ENCODE measurements at places on chromosomes 1 and 21.
A peak's percentile ranks its signal among the peaks of the same experiment; 100 is the strongest.

- DNase-seq = no peak
Measured at GRCh38 chr1:57404884-57405283, 19.0 kb downstream of the DAB1 start.

DNA sequence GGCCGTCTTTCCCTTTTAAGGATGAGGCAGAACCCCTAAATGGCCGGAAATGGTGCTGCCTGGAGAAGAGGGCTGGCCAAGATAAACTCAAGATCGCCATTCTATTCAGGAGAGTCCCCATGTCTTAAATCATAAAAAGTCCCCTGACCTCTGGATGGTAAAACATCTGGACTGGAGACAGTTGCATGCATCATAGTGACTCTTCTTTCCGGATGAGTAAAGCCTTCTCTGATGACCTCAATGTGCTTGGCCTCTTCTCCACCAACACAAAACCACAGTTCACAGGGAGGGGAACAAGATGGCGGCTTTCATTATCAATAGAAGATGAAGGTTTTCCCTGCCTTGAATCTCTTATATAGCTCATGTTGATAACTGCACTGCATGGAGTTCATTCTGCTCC is 27.5 kb upstream of the H6PD start:
- no peak for DNase-seq

DNA sequence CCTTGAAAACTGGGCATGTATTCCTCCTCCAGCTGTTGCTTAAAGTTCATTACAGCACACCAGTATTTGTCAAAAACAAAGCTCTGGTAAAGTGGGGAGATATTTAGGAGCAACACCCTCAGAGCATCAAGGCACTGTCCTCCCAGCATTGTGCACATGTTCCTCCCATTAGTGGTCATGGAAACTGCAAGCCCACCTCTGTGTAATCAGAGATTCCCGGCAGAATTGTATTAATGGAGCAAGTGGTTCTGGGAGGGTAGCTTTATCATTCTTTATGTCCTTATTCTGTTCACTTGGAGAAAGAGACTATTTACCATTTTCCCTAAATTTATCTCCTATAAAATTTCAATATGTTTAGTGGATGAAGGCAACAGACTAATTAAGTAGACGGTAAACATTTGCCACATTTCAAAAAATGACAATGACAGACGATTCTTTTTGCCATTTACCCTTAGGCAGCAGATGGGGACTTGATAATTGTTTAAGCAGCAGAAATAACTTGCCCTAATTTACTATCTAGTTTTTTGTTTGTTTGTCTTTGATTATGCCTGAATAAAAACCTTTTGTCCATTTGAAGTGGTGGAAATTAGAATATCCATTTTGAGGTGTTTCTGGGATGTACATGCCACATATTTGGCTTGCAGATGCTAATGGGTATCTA is 289.6 kb upstream of the ST6GALNAC5 start:
- DNase-seq = no peak

DNA sequence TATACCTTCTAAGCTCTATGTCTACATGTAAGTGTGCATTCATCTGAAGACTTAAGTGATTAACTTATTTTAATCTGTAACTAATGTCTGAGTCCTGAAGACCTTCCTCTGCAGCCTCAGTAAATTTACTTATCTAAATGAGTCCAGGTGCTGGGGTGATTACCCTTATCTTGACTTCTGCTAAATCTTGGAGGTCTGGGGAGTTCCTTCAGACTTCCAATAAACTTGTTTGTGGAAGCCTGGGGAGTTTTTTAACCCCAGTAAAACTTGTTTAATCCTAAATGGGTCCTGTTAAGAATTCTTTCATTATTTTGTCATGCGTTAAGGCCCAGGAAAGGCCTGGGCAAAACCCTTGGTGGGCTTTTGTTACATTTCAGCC is 37.0 kb downstream of the RSPH1 start:
- no peak for DNase-seq

DNA sequence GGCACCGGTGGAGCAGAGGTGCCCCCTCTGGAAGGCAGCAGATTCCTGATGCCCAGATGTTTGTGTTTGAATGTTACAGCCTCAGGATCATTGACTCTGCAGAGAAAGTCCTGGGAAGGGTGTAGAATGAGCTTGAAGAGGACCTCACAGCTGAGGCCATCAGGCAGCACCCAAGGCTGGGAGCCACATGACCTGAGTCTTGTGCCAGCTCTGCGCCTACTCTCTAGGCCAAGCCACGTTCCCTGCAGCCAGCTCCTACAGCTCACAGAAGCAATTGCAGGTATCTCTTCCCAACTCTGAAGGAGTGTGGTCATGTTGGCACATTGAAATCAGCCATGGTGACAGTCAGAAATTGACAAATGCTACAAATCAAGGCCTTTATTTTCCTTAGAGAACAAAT is 36.3 kb downstream of the GRHL3 start:
- no peak for DNase-seq

DNA sequence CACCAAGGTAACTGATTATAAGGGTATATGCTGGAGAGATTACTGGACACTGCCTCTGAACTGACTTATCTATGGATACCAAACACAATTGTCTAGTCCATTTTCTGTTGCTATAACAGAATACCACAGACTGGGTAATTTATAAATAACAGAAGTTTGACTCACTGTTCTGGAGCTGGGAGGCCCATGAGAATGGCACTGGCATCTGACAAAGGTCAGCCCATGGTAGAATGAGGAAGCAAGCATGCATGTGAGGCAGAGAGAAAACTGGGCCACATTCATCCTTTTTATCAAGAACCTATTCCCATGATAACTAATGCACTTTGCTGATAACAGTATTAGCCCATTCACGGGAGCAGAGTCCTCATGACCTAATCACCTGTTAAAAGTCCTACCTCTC is 37.4 kb downstream of the FCER1A start:
- DNase-seq = no peak

DNA sequence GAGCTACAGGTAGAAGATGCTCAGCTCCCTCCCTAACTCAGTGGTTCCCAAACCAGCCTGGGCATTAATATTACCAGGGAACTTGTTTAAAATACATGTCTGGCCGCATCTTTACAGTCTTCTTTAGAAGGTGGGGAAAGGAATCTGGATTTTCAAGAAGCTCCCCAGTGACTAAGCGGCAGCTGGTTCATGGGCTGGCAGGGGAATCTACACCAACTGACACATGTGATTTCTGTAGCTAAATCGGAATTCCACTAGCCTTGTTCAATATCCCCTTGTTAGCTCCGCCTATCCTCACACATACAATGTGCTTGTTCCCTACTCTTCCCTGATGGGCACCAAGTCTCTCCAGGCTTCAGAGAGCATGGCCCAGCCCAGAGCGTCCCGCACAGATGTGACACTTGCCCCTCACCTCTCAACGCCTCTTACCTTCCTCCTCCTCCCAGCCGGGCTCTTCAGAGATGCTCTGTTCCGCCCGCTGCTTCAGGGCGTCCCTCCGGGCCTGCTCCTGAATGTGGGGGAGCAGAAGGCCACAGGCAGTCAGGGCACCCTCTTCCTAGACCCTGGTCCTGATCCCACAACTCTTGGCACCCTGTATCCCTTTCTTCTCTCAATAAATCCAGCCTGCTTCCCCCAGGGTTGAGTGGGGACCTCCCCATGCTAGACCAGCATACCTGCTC is 15.3 kb downstream of the TSSK3 start:
- no peak for DNase-seq

- DNase-seq = no peak
Measured at GRCh38 chr1:204451352-204452124, 39.9 kb upstream of the PPP1R15B start.

GRCh38 chr1:99645699-99646531 is at the start of gene PALMD:
Gene PALMD (plus strand): TSS chr1:99646113. CDS start chr1:99646318, 205 bp downstream.
- DNase-seq = no peak

- DNase-seq = no peak
Measured at GRCh38 chr1:22038036-22038435, 14.5 kb upstream of the CDC42 start.

DNA sequence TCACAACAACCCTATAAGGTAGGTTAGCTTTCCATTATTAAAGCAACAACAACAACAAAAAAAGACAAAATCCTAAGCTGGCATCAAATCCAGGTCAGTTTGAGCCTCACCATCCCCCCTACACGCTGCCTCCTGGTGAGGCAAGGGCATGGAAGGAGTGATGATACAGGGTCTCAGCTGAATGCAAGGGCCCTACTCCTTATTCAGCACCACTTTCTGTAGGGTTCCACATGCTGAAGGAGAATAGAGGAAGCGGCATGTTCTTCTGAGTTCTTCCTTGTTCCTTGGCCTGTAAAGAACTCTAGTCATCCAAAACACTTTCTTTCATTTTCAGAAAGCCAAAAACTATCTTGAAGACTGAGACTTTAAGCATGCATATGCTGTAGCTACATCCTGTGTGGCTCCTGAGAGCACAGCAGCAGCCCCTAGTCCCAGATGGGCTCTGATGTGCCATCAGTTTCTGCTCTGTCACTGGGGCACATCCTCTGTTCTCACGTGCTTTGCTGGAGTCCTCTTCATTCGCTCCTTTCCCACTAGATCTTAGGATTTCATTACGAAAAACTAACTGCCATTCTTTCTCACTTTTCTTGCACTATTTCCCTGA is 6.2 kb downstream of the ILDR2 start:
- no peak for DNase-seq

GRCh38 chr1:2809656-2810055 is 8.2 kb upstream of the TTC34 start:
- DNase-seq = no peak

DNA sequence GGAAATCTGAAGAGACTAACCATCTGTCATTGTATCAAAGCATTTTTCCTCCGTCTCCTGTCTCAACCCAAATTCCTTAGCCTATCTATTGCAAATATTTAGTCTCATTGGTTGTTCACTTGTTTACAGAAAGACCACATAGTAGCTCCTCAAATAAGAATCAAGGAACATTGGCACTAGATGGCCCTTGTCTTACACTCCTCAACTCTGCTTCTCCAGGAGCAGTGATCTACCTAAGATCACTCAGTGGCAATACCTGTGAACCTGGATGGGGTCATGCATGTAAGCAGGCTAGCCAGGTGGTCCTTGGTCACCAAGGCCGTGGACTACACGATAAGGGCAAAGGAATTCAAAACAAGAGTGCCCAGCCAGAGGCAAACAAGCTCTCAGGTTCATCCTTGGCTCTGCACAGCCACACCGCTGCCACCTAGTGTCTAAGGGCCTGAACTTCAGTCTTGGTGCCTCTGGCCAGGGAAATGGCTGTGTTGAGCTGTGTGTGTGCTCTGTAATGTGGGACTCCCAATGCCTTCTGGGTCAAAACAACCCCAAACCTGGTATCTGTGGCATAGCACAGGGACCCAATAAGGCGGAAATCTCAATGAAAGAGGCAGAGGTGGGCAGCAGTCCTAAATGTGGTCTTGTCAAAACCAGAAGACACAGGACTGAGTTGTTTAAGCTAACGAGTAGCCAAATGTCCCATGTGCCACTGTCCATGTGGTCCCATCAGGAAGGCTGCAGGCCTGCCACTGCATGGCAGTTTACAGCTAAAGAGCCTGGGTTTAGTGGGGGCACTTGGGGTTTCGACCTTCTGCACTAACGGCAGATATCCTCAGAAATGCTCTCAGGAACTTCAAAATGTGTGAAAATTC is 54.5 kb downstream of the GPR161 start:
- DNase-seq = peak; percentile 81

GRCh38 chr21:37828991-37829390 is 87.3 kb downstream of the KCNJ6 start:
- no peak for DNase-seq

DNA sequence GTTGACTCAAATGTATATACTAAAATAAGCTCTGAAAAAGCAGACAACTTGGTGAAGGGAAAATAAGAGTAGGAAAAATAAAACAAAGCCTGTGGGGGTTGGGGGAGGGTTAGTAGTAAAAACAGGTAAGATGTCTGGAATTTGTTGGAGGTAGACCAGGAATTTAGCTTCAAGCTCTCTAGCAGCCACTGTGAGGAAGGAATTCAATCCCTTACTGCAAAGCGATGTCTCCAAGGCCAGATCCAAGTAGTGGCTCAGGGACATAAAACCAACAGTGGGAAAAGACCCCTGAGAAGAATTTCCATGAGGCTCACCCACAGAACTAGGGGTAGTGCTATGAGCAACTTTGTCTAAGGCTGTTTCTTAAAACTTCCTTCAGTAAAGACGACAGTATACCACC is 7.8 kb downstream of the ANGPTL7 start:
- no peak for DNase-seq

- no peak for DNase-seq
Measured at GRCh38 chr1:228332797-228333738, 73.6 kb downstream of the TRIM11 start.

DNA sequence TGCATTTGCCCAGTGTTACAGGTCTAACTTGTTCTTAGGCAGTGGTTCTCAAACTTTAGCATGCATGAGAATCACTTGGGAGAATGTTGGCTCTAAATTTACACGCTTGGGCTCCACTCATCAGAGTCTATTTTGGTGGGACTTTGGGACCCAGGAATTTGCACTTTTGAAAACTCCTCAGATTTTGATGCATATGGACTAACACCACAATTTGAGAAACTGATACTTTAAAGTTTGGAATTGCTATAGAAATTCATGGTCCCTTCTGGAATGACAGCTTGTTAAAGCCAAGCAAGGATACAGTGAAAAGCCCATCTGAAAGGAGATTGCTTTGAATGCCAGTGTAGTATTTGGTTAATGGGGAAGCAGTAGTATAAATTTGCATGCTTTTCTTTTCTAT is 31.5 kb downstream of the GPR52 start:
- DNase-seq = no peak

- DNase-seq = no peak
Measured at GRCh38 chr1:32399843-32400242, 5.6 kb upstream of the BSDC1 start.

GRCh38 chr1:229229721-229230139 is 41.2 kb upstream of the RAB4A start:
- DNase-seq = peak; percentile 93

- no peak for DNase-seq
Measured at GRCh38 chr1:109786112-109786480, 22.4 kb upstream of the EPS8L3 start.

DNA sequence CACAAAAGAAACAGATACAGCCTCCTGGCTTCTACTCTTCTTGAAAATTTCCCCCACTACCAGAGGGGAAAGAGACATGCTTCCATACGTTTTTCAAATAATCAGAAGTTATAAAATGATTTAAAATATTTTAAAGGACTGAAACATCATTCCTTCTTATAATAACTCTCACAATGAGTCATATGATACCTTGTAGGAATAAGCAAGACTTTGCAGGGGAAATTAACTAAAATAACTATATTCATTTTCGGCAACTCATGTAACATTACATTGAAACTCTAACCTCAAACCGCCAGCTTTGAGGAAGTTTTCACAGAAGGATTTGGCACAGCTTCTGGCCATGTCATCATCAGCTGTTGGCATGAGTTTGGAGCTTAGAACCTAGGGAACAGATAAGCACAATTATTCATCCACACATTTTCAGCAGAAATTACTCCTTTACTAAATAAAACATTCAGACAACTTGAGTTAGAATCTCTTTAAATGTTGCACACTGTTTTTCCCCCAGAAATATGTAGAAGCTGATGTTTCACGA is 85.9 kb downstream of the USP24 start:
- DNase-seq = no peak

- no peak for DNase-seq
Measured at GRCh38 chr1:224499204-224499603, 64.6 kb upstream of the WDR26 start.

Measured in RPMI8226 (cell line).